ENCODE measurements at places on chromosomes 12 and 14.

GRCh38 chr12:53829130-53829819, 77.5 kb upstream of the CISTR start:
- DNase-seq: no peak

DNA sequence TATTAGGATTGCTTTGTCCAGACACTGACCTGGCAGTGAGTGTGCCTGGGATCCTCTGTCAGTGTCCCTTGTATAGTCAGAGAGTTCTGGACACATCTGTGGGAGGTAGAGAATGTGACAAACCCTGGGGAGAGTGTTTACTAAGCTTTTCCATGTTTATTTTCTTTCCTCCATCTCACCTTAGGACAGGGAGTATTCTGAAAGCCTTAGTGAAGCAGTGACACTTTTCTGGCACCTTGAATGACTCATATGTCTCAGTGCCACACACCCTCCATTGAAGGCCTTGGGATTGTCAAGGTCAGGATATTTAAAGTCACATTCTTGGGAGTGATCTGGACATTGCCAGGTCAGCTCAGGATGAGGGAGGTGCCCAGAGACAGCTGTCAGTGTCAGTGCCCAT, 34.9 kb upstream of the CTDSP2 start:
- DNase-seq: no peak

DNA sequence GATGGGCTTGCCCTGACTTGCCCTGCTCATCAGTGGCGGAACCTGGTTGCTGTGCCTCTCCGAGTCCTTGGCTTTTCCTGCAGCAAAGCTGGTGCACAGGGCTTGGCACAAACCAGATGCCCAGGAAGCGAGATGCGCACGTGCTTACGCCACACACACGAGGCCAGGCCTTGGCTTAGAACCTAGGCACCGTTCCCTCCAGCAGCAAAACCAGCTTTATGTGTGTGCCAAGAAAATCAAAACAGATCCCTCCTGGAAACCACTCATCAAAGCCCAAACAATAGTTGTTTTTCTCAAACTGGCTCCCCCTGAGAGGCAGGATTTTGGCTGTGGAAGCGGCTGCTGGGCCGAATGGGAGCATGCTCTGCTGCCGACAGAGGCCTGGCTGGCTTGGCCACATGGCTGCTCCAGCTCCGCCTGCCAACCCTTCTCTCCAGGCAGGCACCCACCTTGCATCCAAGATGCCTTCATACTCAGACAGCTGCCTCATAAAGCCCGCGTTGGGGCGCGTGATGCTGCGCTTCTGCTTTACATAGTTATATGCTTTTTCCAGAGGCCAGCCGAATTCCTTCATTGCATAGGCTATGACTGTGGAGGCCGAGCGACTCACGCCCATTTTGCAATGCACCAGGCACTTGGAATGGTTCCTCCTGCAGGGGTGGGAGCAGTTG, 58.7 kb downstream of the SSH1 start:
- DNase-seq: no peak

DNA sequence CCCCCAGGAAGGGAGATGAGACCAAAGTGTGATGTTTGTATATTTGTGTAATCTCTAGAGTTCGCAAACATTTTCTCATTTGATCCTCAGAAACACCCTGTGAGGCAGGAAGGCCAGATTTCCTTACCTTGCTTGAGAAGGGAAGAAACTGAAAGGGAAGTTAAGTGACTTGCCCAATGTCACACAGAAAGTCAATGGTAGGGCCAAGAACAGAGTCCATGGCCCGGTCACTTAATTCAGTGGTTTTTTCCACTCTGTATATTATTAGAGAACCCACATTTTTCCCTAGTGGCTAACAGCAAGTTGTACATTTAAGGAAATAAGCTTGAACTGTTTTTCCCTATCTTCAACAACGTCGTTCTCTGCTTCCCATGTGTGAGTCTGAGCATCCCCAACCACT, 25.6 kb upstream of the CHPT1 start:
- no peak for DNase-seq

GRCh38 chr12:52327052-52327829, 6.0 kb upstream of the KRT83 start:
- DNase-seq: peak; percentile 78

DNA sequence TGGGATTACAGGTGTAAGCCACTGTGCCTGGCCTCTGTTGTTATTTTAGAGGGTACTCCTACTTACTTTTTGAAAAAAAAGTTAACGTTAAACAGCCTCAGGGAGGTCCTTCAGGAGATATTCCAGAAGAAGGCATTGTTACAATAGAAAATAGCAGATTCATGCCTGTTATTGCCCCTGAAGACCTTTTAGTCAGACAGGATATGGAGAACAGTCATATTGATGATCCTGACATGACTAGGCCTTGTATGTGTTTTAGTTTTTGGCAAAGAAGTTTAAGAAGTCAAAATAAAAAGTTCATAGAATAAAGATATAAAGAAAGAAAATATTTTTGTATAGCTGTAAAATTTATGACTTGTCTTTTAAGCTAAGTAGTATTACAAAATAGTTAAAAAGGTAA, 45.3 kb downstream of the WASHC3 start:
- DNase-seq: no peak

GRCh38 chr12:132353811-132354210, 24.4 kb upstream of the GALNT9 start:
- DNase-seq: no peak

DNA sequence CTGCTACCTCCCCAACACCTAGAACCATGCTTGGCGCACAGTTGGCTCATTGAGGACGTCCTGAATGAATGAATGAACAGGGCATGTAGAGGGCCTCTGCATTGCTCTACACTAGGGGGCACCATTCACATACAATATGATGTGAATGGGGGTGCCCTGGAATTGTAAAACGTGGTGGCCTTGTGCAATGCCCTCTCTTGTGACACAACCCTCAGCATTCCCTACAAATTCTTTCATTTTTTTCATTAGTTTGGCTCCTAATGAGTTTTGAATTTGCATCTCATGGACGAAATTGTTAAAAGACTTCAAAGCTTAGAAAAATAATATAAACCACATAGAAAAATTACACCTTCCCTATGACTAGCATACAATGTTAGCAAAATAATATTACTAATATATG, 2.3 kb upstream of the DIO2 start:
- DNase-seq: peak; percentile 47

- no peak for DNase-seq
These were observed 4.0 kb downstream of the KCNA5 start for GRCh38 chr12:5047729-5048128.

- DNase-seq: peak; percentile 69
These were observed 1.5 kb downstream of the KRT8 start for GRCh38 chr12:52903285-52903854.

DNA sequence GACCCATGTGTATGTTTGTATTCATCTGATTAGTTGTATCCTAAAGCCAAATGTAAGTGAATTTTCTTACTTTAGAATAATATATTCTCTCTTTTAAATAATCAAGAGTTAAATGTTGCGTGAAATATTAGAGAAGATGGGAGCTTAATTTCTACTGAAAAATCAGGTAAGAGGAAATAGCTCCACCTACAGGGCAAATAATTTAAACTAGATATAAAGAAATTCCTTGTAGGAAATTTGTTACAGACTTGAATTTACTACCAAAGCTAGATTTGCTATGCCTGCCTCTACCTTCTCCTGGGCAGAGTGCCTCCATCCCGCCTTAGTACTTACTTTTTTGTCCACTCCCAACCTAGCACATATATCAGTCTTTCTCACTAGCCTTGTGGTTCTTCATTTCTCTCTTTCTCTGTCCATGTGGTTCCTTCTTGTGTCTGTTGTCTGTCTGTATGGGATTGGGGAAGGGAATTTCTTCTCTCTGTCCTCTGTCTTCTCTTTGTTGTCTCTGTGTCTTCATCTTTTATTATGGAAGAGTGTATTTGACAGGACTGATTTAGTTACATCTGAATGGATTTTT, 44.7 kb downstream of the PALS1 start:
- DNase-seq: peak; percentile 25

GRCh38 chr14:98368916-98369315, 903.1 kb downstream of the BCL11B start:
- DNase-seq: no peak

- DNase-seq: no peak
These were observed 9.9 kb downstream of the GTSF1 start for GRCh38 chr12:54463484-54463883.

GRCh38 chr14:51176839-51177238, 63.2 kb upstream of the TMX1 start:
- DNase-seq: no peak

GRCh38 chr14:93708800-93709199, 79.5 kb downstream of the PRIMA1 start:
- DNase-seq: no peak

DNA sequence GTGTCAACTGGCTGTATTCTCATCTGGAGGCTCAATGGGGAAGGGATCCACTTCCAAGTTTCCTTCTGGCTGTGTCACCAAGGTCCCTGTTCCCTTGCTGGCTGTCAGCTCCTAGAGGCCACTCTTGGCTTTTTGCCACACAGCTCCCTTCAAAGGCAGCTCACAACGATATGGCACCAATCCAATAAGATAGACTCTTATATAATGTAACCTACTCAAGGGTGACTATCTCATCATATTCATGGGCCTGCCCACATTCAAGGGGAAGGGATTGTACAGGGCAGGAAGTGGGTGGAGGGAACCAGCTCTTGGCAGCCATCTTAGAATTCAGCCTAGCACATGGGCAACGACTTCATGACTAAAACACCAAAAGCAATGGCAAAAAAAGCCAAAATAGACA, 98.7 kb upstream of the PLXNC1 start:
- no peak for DNase-seq

- DNase-seq: no peak
These were observed 220.2 kb downstream of the SLC41A2 start for GRCh38 chr12:104737791-104738301.

DNA sequence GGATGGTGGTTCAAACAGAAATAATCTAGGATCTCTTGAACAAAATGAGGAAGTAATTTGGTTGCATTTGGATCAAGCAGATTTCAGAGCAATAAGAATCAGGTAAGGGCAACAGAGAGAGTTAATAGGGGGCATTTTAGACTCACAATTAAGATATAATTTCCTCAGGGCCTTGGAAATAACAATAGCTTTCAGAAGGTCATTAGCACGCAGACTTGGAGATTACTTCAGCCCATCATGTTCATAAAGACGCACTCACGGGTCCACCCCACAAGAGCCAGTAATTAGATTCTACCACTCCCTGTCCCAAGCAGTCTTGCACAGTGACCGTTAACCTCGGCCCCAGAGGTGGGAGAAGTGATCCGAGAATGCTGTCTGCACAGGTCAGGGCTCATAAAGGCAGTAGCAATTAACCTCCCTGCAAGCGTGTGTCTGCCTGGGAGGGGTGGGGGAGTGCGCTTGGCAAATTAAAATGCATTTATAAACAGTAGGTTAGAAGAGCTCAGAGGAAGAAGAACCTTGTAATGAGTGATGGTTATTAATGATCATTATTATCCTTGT, 125.7 kb upstream of the CCDC196 start:
- DNase-seq: no peak

GRCh38 chr12:120851444-120851843, 52.7 kb downstream of the SPPL3 start:
- DNase-seq: no peak

GRCh38 chr14:96409701-96410100, 17.8 kb downstream of the AK7 start:
- DNase-seq: peak; percentile 62

- no peak for DNase-seq
These were observed 509.9 kb downstream of the DIO2 start for GRCh38 chr14:79701371-79701770.

GRCh38 chr12:93762059-93762719, 85.0 kb downstream of the CRADD start:
- DNase-seq: no peak

- DNase-seq: no peak
These were observed 72.9 kb upstream of the BTG1 start for GRCh38 chr12:92218394-92219077.

DNA sequence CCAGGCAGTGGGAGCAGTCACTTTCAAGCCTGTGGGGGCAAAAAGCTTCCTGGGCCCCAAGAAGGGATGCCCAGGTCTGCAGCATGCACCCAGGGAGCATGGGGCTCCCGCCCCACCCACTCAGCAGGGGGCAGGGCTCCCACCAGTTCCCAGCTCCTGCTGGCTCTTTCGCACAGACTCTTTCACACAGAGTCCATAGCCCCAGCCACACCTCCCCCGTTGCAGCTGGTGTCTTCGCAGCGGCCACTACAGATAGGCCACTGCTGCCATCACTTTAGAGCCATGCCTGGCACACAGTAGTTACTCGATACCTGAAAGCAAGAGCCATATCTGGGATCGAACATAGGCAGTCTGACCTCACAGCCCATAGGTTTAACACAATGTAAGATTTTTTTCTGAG, 98.2 kb downstream of the NUAK1 start:
- no peak for DNase-seq
